Central memory CD4-positive, alpha-beta T cell (primary cell): ENCODE measurements at places on chromosomes 5 and 9.

GRCh38 chr5:7412409-7412808 is 16.5 kb downstream of the ADCY2 start:
- DNase-seq: no peak

DNA sequence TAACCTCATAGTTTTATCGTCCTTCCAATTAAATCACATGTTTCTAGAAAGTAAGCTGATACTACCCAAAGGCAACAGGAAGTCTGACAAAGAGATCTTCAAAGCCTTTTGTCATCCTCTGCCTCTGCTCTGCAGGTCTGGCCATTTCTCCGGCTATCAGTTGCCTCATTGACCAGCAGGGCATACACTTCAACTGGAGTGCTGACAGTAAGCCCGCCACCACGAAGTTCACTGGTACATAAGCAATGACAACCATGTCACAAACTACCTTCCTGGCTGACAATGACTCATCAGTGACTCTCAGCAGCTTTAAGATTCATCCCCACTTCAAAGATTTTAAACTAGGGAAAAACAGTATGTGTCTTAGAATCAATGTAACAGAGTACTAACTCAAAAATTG is 20.6 kb downstream of the SPTLC1 start:
- DNase-seq: no peak

DNA sequence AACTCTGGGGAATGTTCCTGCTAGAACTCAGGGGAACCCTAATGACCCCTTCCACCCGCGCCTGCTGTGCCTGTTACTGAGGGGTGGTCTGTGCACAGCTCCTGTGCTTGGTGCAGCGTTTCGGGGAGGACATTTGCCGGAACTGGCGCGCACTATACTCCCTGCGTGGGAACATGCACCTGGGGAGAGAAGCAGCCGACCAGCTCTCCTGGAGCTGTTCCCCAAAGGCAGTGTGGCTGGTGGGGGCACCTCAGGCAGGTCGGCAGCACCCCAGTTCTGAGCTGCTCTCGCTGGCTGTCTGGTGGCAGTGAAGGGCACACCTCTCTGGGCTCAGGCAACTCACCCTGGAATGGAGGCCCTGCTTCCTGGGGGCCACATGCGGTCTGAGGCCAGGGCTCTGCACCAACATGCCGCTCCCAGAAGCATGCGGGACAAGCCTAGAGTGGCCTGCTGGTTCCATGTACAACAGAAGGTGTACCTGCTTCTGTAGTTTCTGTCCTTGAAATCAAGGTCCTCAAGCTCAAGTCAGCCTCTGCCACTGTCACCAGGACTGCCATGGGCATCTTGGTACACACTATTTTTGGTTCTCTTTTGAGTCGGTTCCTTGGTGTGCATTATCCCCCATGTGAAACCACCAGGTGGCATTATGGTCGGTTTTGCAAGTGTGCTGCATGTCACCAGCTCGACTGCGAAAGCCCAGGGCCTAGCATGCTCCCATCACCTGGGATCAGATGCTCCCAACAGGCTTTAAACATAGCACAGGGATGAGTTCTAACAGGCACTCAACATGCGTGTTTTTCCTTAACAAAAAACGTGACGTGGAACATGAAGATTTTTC is 7.8 kb upstream of the MRNIP start:
- DNase-seq: no peak

DNA sequence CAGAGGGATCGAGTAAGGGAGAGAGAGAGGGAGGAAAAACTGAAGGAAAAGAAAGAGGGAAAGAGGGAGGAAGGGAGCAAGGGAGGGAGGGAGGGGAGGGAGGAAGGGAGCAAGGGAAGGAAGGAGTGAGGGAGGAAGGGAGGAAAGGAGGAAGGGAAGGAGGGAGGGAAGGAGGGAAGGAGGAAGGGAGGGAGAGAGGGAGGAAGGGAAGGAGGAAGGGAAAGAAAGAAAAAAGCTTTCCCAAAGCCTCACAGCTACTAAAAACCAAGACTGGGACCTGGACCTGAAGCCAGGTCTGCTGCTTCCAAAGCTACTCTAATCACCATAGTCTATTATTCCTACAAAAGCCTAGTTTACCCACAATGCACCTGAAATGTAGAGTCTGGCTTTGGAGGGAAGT is 259.8 kb upstream of the WWC1 start:
- no peak for DNase-seq

- no peak for DNase-seq
Observed at GRCh38 chr5:133977161-133977787, 8.8 kb upstream of the C5orf15 start.

GRCh38 chr9:3931996-3932906 is 367.6 kb downstream of the GLIS3 start:
- DNase-seq: no peak

DNA sequence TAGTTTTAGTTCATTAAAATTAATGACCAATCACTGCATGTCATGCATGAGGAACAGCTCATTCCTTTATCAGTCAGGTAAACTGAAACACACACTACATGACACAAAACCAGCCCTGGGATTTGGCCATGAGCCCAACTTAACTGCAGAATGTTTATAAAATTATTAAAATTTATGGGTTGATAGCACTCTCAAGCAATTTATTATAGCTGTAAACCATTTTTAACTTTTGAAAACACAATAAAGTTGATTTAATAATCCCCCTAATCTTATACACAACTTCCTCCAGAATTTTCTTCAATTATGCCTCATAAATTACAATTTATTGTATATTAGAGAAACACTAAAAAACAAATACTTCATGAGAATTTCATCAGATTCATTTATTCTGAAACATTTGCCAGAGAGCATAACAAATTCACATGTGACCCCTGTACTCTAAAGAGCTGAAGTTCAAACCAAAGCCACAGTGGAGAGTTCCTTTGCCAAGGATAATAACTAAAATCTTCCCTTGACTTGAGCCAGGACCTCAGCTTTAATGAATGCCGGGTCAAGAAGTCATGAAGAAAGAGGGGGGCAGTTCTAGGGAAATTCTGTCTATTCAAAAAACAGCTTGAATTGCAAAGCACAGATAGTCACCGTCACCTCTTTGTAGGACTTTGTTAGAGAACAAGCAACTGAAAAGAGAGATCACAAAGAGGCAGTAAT is 763.7 kb upstream of the GRAMD2B start:
- DNase-seq: no peak

- DNase-seq: no peak
Observed at GRCh38 chr5:33023649-33024048, 312.5 kb downstream of the NPR3 start.

DNA sequence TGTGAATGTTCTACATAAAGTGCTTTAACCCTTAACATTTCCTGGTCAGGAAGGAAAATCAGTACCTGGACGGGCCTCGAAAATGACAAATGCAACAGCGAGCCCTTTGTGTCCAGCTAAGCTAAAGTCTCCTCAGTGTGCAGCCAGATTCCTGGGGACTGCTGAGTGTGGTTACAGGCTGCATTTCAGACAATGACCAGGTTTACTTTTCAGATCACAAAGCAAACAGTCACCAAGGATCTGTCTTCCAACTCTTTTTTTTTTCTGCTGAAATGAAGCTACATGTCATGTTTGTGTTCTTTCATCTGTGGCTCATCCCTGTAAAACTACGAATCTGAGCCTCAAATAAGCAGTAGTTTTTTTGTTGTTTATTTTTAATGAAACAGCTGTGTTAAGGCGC is 20.8 kb downstream of the SLC46A2 start:
- no peak for DNase-seq

DNA sequence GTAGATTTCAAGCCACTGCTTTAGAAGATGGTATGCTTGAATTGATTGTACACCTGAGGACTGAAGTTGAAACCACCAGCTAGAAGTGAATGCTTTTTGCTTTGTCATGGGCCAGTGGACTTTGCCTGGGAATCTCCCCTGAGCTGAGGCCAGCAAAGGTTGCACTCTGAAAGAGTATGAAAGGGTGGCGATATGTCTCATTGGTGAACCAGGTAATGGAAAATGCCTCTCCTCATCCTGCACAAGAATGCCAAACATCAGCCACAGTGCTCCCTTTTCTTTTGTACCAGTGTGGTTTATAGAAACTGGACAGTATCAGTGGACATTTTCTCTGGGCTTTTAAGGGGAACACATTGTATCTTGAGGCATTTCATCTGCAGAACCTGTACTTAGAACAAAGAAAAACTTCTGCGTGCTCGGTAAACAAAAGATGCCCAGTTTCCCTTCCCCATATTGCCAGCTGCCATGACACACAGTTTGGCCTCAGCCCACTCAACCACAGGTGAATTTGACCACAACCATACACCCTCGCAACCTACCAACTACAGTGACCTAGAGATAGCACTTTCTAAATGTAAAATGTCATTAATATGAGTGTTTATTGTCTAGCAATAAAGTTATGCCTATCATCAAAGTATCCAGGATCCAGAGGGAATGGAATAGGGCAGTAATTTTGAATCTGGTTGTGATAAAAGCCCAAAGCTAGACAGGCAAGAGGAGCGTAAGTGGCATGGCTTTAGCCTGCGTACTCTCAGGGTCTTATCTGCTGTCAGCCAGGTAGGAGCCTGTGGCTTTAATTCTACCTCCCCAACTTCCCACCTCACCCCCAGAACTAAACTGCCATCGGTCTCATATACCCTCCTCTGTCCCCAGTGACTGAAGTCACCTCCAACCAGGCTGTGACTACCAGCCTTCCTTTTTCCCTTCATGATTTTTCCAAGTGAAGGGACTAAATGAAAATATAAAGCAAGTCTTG is 79.5 kb upstream of the LHFPL2 start:
- DNase-seq: no peak

DNA sequence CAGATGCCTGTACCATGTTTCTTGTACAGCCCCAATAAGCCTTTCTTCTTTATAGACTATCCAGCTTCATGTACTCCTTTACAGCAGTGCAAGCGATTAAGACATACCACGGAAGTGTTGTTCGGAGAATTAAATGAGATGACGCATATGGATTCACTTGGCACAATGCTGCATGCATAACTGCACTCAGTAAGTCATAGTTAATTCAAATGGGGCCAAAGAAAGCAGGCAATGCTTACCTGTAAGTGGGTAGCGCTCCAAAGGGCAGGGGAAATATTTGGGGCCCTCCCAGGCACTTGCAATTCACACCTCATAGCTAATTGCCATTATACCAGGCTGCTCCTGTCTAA is 7.7 kb upstream of the ADRA1B start:
- no peak for DNase-seq

GRCh38 chr9:33645706-33646105 is 121.7 kb downstream of the ANKRD18B start:
- no peak for DNase-seq

- DNase-seq: peak; percentile 3
Observed at GRCh38 chr9:3181049-3181953, 337.4 kb upstream of the PUM3 start.

- no peak for DNase-seq
Observed at GRCh38 chr5:31886206-31886605, 247.3 kb downstream of the PDZD2 start.

DNA sequence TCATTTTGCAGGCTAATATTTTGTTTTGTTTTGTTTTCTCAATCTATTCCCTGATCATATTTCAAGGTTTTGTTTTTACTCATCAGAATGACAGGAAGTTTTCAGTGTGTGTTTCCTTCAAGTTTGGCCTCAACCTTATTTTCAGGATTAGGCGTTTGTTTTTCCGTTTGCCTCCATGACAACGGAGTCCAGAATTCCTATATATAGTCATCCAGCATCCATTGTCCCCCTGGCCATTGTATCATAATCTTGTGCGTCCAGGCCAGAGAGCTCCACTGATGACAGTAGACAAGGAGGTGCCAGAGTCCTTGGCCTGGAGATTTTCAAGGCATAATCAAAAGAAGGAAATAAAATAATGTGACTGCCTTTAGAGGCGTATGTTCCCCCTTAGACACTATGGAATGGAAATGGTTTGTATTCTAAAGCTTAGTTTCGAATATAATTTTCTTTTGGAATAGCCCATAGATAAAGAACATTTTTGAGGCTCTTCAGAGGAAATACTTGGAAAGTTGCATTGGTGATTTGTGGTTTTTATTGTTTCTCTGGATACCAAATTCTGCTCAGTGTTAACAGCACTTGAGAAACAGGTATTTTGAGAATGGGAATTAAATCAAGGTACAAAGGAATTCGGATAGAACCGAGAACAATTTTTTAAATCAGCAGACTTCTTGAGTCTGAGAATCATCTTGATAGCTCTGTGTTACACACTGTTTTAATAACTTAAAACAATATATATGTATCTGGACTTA is 99.8 kb downstream of the ZNF462 start:
- no peak for DNase-seq

DNA sequence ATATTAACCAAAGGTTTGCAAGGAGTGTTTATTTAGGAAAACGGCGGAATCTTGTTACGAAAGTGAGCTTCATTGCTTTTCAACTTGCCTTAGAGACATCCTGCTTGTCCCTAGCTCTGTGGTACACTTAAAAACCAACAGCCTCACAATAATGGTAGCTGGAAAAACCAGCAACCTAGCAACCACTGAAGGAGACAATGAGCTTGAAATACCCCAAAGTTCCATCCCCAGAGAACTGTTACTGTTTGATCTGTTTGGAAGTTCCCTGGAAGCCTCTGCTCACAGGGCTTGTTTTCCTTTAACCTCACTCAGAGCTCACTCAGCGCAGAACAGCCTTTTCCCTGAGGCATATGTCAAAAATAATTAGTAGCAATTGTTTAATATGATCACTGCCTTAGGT is 43.2 kb downstream of the SH3TC2 start:
- no peak for DNase-seq

GRCh38 chr5:116573702-116574366 is 789 bp downstream of the SEMA6A start:
- no peak for DNase-seq

GRCh38 chr5:53994148-53994547 is 316.2 kb downstream of the ARL15 start:
- DNase-seq: no peak

- DNase-seq: peak; percentile 65
Observed at GRCh38 chr5:72231991-72232703, 87.9 kb downstream of the MRPS27 start.

DNA sequence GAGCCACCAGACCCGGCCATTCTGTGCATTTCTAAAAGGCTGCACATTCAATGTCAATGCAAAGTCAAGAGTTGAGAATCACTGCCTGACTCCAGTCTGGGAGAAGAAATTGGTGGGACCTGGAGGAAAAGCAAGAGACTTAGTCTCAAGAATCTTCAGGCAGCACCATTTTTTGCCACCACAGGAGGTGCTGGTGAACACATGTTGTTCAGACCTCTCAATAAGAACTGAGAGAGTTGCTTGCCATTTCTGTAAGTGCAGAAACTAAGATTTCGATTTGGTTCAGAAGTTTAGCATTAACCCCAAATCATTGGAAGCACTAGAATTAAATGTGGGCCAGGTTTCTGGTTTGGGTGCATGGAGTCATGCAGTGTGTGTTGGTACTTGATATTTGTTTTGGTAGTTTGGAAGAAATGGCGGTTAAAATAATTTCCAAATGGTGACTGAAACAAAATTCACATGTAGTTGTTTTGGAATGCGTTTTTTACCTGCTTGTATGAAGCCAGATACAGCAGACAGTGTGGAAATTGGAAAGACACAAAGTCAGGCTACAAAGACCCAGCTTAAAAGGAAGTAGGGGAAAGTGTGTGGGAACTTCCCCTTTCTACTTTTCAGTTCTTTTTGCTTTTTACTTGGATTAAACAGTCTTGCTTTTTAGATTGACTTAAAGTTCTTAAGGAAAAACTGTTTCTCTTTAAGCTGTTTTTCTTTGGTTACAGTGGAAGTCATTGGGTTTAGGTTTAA is 20.4 kb downstream of the PDE8B start:
- DNase-seq: no peak
